ENCODE measurements at places on chromosomes 5 and 9.

DNA sequence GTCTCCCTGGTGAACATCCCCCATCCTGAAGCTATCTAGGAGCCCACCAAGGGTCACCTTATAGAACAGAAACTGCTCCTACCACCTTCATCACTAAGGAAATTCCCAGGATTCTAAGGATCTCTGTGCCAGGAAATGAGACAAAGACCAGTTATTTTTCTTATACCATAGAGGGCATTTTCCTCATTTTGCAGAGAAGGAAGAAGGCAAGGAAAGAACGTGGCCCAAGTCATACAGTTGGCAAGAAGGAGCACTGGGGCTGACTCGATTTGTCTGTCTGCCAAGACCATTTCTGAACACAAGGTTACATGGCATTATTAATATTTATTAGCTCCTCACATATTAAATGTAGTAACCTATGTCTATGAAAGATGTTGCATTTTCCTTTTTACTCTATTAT, 49.6 kb upstream of the TNFSF15 start:
- no peak for DNase-seq

DNA sequence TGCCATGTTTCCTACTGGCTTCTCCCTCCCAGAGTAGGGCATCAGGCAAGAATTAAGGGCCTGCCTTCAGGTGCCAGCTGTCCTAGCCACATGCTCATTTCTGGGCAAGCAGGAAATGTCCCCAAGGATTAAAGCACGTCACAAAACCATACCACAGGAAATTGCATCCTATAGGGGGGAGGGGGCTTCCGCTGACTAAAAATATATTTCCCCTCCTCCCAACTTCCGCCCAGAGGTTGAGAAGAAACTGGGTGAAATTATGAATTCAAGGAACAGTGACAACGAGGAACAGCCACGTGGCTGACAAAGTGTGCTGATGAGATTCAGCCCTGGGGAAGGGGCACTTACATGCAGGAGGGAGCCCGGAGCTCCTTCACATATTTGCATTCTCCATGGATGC, 4.1 kb downstream of the HBEGF start:
- no peak for DNase-seq

GRCh38 chr9:19243366-19244033, 13.0 kb downstream of the DENND4C start:
- DNase-seq, result no peak

DNA sequence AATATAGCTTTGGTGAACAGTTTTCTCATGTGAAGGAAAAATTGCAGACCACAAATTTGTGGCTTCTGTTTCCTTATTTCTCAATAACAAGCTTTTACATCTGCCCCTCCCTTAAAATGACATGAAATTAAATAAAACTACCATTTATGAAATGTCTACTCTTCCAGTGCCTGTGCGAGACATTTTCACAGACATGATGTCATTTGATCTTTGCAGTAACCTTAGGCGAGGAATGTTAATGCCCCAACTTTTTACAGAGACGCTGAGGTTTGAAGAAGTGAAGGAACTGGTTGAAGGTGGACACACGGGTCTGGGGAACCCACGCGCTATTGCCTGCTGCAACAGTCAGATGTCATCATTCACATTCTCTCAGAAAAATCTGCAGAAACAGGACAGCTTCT, 61.5 kb downstream of the OSTF1 start:
- no peak for DNase-seq

GRCh38 chr5:65835191-65835590, 91.2 kb upstream of the ERBIN start:
- DNase-seq, result no peak

GRCh38 chr5:50854082-50854481, 187.6 kb downstream of the PARP8 start:
- DNase-seq, result no peak

Data from stimulated activated CD8-positive, alpha-beta memory T cell treated with anti-CD3 and anti-CD28 coated beads, Interleukin-7, amount 100 ng/mL, for 1 hour (primary cell).